ENCODE measurements at places on chromosomes 11 and 22.

DNA sequence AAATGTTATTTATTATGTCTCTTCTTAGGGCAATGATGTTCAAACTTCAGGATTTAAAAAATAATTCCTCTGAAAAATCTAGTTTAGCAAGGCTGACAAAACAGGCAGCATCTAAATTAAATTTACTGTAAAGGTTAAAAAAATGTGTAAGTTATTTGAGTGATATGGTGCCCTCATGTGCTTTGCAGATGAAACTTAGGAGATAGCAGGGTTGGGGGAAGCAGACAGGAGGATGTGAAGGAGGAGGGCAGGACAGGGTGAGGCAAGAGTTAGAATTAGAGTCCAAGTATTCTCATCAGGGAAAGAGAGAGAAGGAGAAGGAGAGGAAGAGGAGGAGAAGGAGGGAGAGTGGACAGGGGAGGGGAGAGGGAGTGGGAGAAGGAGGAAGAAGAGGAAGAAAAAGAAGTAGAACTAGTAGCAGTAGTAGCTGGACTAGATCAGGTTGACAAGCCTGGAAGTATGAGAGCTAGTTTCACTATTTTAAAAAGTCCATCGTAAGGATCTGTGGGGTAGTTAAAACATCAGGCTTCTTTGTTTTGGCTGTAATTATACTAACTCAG lies 141.2 kb upstream of the SESN3 start:
- no peak for DNase-seq

- DNase-seq: no peak
Measured at GRCh38 chr11:63146581-63146980, 2.6 kb upstream of the SLC22A24 start.

GRCh38 chr11:121417055-121417551 lies 35.0 kb upstream of the SORL1 start:
- peak; percentile 40 for DNase-seq

- no peak for DNase-seq
Measured at GRCh38 chr11:36719358-36720107, 121.5 kb upstream of the RAG2 start.

DNA sequence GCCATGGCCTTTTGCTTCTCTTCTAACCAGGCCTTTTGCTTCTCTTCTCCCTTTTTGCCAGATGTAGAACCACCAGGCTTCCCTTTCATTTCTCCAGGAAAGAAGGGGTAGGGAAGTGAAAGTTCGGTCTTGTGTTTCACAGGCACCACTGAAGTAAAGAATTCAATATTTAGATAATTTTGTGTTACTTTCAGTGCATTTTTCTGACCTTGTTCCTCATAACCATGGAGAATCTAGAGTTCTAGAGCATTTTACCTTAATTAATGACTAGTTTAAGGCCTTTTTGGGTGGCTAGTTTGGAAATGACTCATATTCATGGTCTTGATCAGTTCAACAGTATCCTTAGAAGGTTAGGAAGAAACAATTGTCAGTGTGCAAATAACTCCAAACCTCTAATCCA lies 22.7 kb downstream of the GRAMD1B start:
- DNase-seq: no peak

DNA sequence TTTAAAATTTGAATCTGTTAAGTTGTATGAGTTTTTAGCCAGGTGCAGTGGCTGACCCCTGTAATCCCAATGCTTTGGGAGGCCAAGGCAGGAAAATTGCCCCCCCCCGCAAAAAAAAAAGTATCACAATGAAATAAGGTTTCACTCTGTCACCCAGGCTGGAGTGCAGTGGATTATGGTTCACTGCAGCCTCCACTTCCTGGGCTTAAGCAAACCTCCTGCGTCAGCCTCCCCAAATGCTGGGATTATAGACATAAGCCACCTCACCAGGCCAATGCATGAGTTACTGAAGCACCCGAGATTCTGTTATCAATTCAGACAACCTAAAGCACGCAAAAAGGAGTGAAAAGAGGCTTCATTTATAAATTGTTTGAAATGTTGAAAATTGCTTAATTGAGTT lies 2.4 kb upstream of the CHID1 start:
- DNase-seq: no peak

DNA sequence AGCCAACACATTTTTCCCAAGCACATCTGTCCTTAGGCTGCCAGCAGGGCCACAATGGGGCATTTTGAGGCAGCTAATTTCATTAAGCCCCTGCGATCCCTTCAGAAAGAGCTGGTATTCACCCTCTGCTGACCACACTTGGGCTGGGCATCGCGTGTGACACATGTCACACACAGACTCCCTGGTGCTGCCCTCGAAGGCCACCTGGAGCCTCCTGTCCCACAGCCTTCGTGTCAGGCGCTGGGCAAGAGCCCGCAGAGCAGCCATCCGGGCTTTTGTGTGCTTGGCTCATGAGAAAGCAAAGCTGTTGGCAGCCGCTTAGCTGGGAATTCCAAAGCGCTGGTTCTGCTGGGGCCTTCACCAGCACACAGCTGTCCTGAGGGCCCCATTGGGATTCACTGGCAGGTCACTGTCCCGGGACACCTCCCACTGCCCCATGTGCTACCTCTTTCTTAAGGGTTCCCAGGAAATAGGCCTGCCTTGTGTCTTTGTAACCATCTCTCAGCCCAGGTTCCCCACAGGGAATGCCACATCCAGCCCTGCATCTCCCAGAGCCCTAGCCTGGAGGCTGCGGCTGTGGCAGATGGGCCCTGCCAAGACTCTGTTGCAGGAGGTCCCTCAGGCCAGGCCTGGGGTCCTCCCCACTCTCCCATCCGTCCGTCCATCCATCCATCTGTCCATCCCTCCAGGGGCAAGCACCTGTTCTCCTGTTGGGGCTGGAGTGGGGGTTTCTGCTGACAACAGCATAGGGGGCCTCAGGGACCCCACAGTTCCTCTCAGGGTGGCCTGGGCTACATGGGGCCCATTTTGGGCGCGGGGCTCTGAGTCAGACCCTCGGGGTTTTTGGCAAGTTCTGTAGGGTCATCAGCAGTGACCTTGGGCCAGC lies 4.9 kb downstream of the CLDN5 start:
- DNase-seq: no peak

- DNase-seq: no peak
Measured at GRCh38 chr22:35316751-35317150, 17.1 kb downstream of the TOM1 start.

DNA sequence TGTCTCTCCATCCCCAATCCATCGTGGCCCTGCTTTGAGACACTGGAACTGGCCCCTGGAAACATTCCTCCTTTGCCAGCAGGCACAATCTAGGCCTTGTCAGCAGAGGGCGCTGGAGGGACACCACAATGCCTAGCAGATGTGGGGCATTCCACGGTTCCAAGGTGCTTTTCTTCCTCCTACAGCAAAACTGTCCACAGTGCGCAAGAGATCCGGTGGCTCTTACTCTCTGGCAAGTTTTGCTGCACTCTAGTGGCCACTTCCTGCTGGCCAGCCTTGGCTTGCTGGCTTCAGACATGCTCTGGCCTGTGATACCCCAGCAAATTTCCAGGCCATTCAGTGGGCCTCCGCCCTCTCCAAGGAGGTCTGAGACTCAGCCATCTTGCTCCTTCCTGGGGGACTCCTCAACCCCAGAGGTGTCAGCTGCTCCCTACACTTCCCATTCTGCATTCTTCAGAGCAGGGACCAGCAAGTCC lies 17.1 kb upstream of the RBM4B start:
- DNase-seq: peak; percentile 86

DNA sequence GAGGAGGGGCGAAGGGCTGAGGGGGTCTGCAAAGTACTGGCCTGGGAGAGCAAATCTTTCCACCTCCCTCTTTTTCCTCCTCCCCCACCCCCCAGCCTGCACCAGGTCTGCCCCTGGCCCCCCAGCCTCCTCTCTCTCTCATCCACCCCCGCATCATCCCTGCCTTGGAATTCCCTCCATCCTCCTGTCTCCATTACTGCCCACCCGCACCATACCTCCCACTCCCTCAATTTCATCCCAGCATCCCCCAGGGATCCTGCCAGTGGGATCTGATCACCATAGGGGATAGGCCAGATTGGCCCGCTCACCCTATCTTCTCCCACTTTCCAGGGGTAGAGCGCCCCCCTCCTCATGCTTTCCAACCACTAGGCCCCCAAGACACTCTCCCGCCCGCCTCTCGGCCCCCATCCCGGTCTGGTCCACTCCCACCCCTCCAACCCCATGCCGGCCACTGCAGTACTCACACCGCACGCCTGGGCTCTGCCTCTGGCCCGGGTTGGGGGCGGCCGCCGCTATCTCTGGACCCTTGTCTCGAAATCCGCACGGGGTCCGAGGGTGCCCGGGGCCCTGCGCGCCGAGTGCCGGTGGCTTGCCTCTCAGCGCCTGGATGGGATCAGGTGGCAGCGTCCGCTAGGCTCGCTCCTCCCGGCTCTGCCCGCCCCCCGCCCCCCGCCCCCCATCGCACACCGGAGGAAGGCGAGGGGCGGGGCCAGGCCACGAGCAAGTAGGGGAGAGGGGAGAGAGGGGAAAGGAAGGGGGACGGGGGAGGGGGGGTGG lies at the start of gene GAL3ST3:
TSS of gene GAL3ST3 (minus strand) at position 615 of the 777 bp plus-strand sequence. CDS start 3,746 bp downstream, outside the sequence.
- no peak for DNase-seq

- no peak for DNase-seq
Measured at GRCh38 chr22:25183949-25184619, 15.6 kb upstream of the CRYBB3 start.

- DNase-seq: no peak
Measured at GRCh38 chr22:45290410-45290936, 5.7 kb downstream of the UPK3A start.

GRCh38 chr22:45578524-45579147 lies 76.0 kb downstream of the FBLN1 start:
- no peak for DNase-seq

- DNase-seq: no peak
Measured at GRCh38 chr22:47421846-47422245, 659.4 kb downstream of the TBC1D22A start.

DNA sequence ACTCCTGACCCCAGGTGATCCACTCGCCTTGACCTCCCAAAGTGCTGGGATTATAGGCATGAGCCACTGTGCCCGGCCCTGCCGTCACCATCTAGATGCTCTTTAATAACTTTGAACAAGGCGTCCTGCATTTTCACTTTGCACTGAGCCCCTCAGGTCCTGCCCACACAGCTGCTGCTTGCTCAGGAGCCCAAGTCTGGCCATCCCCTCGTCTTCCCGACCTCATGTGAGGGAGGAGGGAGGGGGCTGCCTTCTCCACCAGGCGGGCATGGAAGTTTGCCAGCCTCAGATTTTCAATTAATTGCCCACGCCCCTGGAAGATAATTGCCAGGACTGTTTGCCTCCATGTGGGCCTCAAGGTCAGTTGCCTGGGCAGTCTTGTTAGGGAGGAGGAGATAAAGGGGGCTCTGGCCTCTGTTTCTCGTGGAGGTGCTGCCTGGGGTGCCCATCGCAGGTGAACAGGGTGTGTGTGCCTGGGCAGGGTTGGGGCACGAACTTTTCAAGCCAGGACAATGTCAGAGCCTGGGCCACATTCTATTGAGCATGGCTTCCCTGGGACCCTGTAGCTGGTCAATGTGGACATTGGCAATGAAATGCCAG lies 27.9 kb upstream of the MYEOV start:
- DNase-seq: no peak

DNA sequence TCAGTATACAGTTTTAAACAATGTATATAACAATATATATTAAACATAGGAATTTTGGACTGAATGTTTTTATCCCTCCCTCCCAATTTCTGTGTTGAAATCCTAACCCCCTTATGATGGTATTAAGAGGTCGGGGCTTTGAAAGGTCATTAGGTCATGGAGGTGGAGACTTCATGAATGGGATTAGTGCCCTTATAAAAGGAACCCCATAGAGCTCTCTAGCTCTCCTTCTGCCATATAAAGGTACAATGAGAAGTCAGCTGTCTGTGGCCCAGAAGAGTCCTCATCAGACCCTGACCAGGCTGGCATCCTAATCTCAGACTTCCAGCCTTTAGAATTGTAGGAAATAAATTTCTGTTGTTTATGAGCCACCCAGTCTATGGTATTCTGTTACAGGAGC lies 6.5 kb downstream of the NNMT start:
- no peak for DNase-seq

DNA sequence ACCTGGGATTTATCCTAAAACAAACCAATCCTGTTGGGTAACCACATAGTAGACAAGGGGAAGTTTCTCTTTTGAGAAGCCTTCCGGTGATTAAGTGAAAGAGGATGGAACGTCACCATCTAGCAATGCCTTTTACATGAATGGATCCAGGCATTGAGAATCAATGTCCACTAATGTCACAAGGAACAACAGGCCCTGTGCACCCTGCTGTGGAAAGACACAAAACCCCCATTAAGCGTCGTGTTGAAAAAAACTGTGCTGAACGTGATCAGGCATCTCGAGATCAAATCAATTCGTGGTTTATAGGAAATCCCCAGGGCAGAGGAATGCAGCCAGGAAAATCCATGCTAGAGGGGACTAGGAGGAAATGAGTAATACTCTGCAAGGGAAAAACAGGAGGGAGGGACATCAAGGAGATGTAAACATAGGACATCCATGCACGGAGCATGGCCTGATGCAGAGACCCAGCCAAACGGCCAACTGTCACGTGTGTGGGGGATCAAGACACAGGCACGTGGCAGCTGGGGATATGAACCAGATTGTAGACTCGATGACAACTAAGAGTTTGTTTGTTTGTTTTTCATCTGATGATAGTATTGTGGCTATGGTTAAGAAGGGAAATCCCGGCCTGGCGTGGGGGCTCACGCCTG lies 38.6 kb upstream of the CARS1 start:
- DNase-seq: no peak

- peak; percentile 32 for DNase-seq
Measured at GRCh38 chr11:74749127-74749964, 697 bp downstream of the RNF169 start.

- no peak for DNase-seq
Measured at GRCh38 chr11:80773919-80774318, 1333.1 kb upstream of the TENM4 start.

GRCh38 chr22:27466778-27467438 lies 334.6 kb downstream of the MN1 start:
- no peak for DNase-seq

DNA sequence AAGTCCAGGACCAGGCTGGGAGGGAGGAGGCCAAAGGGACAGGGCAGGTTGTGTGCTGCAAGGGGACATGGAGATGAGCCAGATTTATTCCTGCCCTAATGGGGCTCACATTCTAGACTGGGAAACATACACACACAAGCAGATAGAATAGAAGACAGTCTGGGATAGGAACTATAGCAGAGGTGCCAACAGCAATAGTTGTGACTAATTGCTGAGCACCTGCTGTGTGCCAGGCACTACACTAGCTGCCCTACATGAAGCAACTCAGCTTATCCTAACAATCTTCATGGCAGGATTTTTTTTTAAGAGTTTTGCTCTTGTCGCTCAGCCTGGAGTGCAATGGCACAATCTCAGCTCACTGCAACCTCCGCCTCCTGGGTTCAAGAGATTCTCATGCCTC lies 11.4 kb downstream of the MOGAT2 start:
- DNase-seq: no peak

- peak; percentile 95 for DNase-seq
Measured at GRCh38 chr22:50469377-50470305, 5.2 kb downstream of the SBF1 start.

DNA sequence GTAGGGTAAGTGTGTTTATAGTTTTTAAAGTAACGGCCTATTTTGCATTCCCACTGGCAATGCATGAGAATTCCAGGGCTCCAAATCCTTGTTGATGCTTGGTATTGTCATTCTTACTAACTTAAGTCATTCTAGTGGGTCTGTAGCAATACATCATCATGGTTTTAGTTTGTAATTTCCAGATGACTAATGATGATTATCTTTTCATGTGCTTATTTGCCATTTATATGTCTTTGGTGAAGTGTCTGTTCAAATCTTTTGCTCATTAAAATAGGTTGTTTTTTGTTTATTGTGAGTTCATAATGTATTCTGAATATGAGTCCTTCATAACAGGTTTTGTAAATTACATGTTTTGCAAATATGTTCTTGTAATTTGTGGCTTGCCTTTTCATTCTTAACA lies 31.2 kb downstream of the MTMR3 start:
- no peak for DNase-seq
